ENCODE measurements at places on chromosomes 12 and 14. TPM values are rescaled to one million over a fixed set of nuclear protein-coding genes. Genes with fewer than 3 reads are reported as not detected.

- DNase-seq: no peak
Observed at GRCh38 chr12:120979220-120979861, 998 bp downstream of the HNF1A start.

Gene BICDL1
- 4.4 TPM for polyA plus RNA-seq

Gene TDP1
- 17.7 TPM for polyA plus RNA-seq

Gene KCNH3
- 0.29 TPM for polyA plus RNA-seq

Data from foreskin keratinocyte (primary cell).